ENCODE measurements at places on chromosomes 5 and 9.

GRCh38 chr9:136743639-136744211 is 985 bp upstream of the LCN10 start:
- DNase-seq = no peak

GRCh38 chr5:141326088-141326854 is 4.0 kb upstream of the PCDHGA1 start:
- DNase-seq = peak; percentile 62

- no peak for DNase-seq
Observed at GRCh38 chr9:97571664-97572063, 61.5 kb downstream of the TSTD2 start.

DNA sequence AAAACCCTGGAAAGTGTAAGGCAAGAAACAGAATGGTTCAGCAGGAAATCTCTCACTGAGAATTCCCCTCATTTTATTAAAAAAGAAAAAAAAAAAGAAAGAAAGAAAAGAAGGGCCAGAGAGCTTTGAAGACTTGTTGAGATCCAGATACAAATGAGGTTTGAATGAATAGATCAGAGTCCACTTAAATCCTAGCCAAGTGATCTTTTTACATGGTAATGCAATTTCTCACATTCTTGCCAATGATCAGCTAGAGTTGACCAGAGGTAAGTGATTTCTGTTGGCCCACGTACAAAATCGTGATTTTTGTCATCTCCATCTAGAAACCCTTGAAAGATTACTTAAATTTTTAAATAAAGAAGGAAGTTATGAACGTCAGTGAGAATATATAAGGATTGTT is 261.5 kb upstream of the PCSK5 start:
- no peak for DNase-seq

- DNase-seq = no peak
Observed at GRCh38 chr9:121451586-121451985, 48.1 kb downstream of the GGTA1 start.

- peak; percentile 95 for DNase-seq
Observed at GRCh38 chr5:132963171-132964104, at the start of gene AFF4. Gene AFF4 (minus strand): TSS chr5:132963634. CDS start chr5:132937189, 26,445 bp downstream.
